ENCODE measurements at places on chromosomes 11 and 22.

DNA sequence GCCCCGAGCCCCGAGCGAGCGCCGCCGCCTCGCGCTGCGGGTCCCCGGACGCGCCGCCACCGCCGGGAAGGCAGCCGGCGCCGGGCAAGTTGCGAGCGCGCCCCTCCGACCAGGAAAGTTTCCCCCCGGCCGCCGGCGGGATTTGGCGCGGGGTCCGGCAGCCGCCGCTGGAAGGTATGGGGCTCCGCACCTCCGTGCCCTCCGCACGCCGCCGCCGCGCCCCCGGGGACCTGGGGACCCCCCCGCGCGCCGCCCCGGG lies 281 bp downstream of the TSPAN18 start:
- no peak for DNase-seq

- DNase-seq: no peak
These were observed 54.4 kb downstream of the FLRT1 start for GRCh38 chr11:64089915-64090805.

DNA sequence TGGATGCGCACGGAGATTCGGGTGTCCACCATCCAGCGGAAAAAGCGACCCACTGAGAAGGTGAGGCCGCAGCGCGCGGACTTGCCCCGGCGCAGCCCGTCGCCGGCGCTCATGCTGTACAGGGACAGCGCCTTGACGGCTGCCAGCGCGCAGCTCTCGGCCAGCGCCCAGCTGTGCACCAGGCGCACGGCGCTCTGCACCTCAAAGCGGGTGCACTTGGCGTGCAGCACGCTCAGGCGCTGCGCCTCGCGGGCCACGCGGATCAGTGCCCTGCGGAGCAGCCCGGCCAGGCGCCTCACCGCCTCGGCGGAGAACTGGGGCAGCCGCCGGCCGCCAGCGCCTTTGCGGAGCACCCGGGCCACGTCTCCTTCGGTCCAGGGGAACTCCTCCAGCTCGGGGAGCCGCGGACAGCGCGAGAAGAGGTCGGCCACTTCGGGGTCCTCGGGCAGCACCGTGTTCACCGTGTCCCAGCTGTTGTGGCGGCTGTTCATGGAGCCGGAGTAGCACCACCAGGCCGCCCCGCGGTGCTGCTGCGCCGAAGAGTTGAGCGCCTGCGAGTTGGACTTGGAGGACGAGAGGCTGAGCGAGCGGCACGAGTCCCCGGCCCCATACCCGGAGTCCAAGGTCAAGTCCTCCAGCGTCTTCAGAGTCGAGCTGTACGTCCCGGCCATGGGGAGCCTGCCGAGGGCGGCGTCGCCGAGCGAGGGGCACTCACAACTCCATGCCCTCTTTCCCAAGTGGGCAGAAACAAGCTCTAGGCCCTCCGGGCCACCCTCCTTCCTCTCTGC lies 703 bp downstream of the ABTB2 start:
- no peak for DNase-seq

DNA sequence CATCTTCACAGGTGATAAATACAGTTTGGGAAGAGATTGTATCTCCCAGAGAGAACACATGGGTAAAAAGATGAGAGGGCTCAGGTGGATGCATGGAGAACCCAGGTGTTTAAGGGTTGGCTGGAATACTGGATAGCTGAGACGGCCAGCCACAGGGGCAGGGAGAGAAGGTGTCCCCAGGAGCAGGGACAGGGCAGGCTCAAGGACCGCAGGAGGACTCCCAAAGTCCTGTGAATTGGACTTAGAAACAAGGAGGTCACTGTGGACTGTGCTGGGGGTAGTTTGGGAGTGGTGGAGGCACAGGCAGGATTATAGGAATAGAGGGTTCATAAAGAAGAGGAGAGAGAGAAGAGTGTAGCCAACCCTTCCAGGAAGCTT lies 103.8 kb upstream of the PARVA start:
- no peak for DNase-seq

- DNase-seq: no peak
These were observed 1036.0 kb upstream of the CCDC90B start for GRCh38 chr11:84322211-84322610.

DNA sequence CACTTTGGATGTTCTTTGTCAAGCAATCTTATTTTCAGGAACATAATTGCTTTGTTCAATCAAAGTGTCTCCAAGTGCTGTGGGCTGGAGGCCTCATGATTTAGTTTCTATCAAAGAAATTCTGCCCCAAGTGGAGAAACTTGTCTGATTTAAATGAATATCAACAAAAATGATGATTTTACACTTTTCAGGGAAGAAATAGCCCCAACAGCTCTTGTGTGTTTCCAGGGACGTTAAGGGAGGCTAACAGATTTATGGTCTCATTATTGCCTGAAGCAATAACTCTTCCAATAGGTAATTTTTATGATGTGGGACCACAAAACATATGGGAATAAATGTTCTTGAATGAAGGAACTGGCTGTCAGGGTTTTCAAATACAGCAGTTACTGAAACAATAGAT lies 699.1 kb downstream of the FAM181B start:
- DNase-seq: no peak

DNA sequence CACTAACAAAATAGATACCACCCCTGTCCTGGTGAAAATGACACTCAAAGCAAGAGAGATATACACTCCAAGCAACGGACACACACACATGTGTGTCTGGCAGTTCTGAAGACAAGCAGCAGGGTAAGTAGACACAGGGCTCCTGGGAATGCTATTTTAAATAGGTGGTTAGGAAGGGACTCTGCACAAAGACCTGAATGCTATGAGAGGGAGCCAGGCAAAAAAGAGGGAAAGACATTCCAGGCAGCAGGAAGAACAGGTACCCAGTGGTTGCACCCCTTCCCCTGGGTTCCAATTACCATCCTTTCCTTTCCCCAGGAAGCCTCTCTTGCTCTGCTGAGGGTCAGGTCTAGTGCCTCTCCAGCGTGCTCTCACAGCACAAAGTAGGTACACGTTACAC lies 3.0 kb downstream of the UFD1 start:
- no peak for DNase-seq

GRCh38 chr11:67433536-67434394 lies 3.7 kb downstream of the PTPRCAP start:
- DNase-seq: no peak
